ENCODE measurements at places on chromosomes 2 and 18.

DNA sequence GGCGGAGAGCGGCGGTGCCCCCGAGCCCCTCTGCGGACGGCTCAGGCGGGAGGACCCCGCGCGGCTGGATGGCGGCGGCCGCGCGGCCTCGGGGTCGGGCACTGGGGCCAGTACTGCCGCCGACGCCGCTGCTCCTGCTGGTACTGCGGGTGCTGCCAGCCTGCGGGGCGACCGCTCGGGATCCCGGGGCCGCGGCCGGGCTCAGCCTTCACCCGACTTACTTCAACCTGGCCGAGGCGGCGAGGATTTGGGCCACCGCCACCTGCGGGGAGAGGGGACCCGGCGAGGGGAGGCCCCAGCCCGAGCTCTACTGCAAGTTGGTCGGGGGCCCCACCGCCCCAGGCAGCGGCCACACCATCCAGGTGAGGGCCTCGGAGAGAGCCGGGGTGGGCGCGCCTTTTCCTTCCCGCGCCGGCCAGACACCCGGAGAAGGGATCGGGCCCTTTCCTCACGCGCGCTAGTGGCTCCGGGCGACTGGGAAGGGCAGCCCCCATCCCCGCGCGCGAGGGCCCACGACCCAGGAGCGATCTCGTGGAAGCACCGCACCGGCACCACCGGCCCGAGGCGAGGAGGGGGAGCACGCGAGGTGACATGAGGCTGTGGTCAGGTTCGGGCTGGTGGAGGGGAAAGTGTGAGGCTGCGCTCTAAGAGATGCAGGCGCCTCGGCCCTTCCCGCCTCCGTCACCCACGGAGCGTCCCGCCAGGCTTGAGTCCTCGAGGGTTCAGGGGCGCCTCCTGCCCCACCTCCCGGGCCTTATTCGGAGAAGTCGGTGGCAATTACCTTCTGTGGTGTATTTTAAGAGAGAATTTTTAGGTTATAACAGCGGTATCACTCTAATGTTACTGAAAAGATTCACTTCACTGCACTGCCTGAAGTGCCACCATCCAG, 607 bp downstream of the LAMA3 start:
- no peak for DNase-seq

GRCh38 chr2:68997401-68997800, 15.6 kb upstream of the ANTXR1 start:
- no peak for DNase-seq

- no peak for DNase-seq
These were observed 221.5 kb upstream of the NCKAP5 start for GRCh38 chr2:133789743-133790142.

DNA sequence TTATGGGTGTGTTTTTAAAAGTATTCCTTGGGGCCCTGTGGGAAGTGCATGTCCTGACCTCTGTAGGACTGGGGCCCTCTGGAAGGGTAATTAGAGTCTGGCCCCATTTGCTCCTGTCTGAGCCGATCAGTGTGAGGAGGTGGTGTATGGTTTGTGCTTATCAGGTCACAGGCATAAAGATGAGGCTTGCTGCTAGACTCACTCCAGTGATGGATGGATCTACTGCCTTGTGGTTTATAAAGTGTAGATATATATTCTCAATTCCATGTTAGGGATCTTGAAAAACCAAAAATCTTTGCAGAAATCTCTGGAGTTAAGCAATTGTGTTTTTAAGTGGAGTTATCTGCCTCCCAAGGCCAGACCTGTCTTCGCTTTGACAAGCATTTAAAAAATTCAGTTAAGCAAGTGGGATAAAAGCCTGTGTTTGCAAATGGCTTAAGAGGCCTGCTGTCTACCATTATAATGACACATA, 182.4 kb downstream of the PTPRM start:
- DNase-seq, result no peak

DNA sequence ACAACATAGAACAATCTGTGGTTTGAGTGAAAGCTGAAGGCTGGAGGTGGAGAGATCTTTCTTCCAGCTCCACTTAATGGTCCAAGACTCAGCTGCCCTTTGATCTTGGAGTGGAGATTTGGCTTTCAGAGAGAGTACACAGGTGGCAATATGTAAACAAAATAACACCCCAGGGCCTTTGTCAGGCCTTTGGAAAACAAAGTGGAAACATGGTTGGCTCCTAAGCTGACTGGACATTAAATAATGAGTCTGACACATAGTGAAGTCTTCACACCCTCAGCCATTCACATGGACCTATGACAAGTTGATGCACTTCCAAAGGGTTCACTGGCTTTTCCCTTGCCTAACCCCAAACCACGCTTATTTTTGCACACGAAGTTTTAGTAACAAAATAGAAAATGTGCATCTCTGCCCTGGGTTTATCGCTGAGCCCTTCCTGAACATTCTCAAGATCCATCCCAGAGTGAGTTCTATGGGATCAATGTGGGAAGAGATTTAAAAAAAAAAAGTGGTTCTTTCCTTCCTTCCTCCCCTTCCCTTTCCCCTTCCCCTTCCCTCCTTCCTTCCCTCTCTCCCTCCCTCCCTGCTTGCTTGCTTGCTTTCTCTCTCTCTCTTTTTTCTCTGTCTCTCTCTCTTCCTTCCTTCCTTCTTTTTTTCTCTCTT, 201.3 kb upstream of the NT5C1B start:
- no peak for DNase-seq

GRCh38 chr18:63253428-63254372, 65.9 kb downstream of the BCL2 start:
- no peak for DNase-seq

- no peak for DNase-seq
These were observed 211.9 kb downstream of the MYCN start for GRCh38 chr2:16152071-16152927.

- DNase-seq, result no peak
These were observed 132.0 kb downstream of the NDUFA10 start for GRCh38 chr2:239893236-239893515.

GRCh38 chr2:25227576-25227975, 59.2 kb upstream of the POMC start:
- DNase-seq, result no peak

GRCh38 chr2:33320573-33320972, 155.9 kb upstream of the RASGRP3 start:
- DNase-seq, result no peak

- peak; percentile 15 for DNase-seq
These were observed 10.7 kb upstream of the ADCY3 start for GRCh38 chr2:24930768-24931167.

GRCh38 chr2:141906678-141907077, 224.1 kb downstream of the LRP1B start:
- no peak for DNase-seq

GRCh38 chr2:46866770-46867246, 48.8 kb downstream of the MCFD2 start:
- peak; percentile 84 for DNase-seq

GRCh38 chr2:8548619-8549150, 133.2 kb upstream of the ID2 start:
- no peak for DNase-seq

DNA sequence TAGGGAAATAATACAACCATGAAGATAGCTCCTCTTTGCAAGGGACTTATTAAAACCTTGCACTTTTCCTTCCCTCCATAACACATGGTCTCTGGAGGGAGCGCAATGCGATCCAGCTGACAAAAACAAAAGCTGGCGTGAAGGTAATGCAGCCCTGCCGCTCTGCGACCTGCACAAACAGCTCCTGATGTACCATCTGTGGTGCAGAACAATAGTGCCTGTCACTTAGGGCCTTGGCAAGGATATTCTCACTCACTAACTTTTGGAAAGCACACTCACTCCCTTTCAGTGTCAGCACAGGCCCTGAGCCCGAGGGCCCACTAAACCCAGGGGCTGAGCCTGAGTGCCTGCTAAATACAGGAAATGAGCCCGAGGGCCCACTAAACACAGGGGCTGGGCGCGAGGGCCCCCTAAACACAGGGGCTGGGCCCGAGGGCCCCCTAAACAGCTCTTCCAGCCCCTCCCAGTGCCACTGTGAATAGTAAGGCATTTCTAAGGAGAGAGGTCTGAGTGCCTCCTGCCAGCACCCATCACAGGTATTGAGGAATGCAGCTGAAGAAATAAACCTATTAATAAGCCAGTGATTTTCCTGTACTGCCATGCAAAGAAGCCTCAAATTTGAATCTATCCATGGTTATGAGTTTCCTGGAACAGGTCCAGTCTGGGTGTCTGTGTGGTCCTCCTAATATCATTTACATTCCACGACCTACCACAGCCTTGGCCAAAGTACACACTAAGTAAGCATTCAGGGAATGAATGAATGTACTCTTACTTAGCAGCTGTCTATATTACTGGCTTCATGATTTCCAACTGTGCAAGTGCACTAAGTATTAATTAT, 9.3 kb downstream of the L3MBTL4 start:
- DNase-seq, result no peak

- no peak for DNase-seq
These were observed 124.2 kb upstream of the SATB2 start for GRCh38 chr2:199581935-199582360.

GRCh38 chr18:11998193-11998592, 16.9 kb downstream of the IMPA2 start:
- DNase-seq, result no peak

All from kidney capillary endothelial cell (primary cell).